ENCODE measurements at places on chromosomes 12 and 14.

DNA sequence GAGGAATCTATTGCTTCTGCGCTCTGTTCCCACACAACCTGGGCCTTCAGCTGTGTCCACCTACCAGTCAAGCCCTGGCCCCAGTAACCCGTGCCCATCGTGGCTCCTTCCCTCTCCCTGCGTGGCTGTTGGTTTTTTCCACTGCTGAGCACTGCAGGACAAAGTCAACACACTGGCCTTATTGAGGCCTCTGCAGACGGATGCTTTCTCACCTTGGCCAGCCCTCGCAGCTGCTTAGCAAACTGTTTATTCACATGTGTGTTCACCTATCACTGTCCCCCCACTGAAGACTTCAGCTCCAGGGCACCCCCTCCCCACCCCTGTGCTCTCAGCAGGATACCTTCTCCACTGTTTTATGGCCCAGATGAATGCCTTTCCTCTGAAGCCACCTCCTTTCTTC is 12.8 kb upstream of the GPX2 start:
- no peak for DNase-seq

DNA sequence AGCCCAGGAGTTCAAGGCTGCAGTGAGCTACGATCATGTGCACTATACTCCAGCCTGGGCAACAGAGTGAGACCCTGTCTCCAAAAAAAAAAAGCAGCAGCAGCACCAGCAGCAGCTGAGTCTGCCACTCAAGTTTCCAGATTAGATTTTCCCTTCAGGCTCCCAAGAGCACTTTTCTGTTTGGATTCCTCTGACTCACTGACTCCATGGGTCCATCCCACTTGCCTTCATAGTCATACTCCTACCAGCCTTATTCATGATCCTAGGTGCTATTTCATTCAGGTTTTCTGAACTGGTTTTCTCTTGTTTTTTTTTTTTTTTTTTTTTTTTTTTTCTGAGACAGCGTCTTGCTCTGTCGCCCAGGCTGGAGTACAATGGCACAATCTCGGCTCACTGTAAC is 6.8 kb upstream of the TWF1 start:
- no peak for DNase-seq

GRCh38 chr12:121795034-121795968 is 1.8 kb upstream of the RHOF start:
- peak; percentile 76 for DNase-seq

GRCh38 chr14:53915364-53916014 is 41.1 kb downstream of the BMP4 start:
- DNase-seq = no peak
